ENCODE measurements at places on chromosomes 16 and 17.

- peak; percentile 87 for DNase-seq
Measured at GRCh38 chr17:28968231-28968913, 17.1 kb upstream of the PHF12 start.

DNA sequence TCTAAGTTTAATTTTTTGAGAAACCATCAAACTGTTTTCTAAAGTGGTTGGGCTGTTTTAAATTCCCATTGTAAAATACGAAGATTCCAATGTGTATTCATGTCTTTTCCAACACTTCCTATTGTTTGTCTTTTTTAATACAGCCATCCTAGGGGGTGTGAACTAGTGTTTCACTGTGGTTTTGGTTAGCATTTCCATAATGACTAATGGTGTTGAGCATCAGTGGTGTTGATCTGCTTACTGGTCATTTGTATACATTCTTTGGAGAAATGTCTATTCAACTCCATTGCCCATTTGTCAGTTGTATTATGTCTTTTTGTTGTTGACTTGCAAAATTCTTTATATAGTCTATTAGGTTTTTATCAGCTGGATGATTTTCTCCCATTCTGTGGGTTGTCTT lies 239.2 kb upstream of the AXIN2 start:
- no peak for DNase-seq

DNA sequence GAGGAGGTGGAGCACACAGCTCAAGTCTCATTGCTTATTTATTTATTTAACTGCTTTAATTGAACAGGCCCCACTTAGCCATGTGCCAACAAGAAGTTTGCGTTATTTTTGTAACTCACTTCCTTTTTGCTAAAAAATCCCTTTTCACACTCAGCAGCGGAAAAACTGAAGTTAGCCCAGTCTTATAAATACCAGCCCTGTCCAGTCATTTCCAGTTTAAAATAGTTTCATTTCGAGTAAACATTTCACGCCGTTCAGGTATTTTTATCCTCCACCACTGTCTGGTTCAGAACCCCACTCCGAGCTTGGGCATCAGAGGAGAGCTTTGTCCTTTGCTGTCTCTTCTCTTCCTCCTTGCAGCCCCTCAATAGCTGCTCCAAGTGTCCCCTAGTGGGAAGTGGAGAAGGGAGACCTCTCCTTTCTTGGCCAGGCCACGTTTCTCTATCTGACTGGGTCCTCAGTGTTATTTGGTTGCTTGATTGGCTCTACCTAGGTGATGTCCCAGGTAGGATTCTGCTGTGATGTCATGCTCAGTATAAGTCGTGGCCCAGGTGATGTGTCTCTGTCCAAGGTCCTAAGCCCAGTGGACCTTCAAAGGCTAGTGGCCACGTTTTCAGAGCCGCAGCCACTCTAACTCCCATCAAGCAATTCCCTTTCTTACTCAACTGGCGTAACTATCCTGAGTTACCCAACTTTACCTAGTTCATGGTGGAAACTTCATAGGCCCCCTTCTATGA lies 53.0 kb upstream of the GAS7 start:
- no peak for DNase-seq

DNA sequence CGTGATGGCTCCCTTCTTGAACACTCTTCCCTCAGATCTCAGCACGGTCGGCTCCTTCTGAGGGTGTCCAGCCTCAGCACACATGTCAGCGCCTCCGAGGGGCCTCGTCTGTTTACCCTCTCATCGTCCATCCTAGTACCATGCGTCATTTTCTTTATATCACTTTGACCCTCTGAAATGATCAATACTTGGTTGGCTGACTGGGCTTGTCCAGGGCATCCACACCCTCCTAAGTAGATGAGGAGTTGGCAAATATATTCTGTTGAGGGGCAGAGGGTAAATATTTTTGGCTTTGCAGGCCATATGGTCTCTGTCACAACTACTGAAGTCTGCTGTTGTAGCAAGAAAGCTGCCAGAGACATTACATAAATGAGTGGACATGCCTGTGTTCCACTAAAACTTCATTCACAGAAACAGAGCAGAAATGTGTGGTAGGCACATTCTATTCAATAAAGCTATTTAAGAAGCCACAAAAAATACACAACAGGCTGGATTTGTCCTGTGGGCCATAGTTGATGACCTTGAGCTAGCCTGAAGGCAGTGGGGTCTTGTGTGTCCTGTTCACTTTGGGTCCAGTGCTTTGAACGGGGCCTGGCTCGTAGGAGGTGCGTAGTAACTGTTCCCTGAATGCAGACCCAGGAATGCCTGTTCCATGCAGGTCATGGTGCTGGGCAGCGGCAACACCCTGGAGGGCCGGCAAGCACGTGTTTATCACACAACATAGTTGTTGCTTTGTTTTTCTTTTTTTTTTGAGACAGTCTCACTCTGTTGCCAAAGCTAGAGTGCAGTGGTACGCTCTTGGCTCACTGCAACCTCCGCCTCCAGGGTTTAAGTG lies 185.8 kb downstream of the SNX29 start:
- no peak for DNase-seq

DNA sequence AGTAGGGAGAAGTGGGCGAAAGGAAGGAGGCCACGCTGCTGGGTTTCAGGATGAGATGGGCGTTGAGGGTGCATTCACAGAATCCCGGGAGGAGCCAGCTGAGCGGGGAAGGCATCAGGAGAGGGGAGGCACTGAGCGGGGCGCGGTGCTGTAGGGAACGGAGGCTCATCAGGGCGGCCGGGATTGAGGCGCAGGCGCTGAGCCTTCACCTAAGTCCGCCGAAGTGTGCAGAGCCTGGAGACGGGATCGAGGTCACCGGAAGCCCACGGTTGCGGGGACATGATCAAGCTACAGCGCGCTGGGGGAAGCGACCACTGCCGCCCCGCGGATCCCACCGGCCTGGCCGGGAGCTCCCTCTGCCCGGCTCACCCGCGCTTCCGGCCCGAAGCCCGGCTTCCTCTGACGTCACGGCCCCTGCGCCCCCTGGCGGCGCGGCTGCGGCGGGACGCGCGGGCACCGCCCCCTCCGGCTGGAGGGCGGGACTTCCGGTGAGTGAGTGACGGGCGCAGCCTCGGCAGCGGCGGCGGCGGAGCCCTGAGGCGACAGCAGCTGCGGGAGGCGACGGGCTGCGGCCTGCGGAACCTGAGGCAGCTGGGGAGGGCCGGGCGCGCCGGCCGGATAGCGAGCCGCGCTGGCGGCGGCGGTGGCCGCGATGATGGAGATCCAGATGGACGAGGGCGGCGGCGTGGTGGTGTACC lies at the start of gene MAPK8IP3:
Gene MAPK8IP3, plus strand, starts transcription at position 508 of the 698 bp plus-strand sequence. Its CDS starts 145 bp downstream, at position 653.
- DNase-seq: peak; percentile 99

GRCh38 chr16:6375465-6376075 lies 957.1 kb upstream of the RBFOX1 start:
- peak; percentile 70 for DNase-seq

All from retina (tissue), 1 donor.